ENCODE measurements at places on chromosomes 3 and 15.

- no peak for DNase-seq
Measured at GRCh38 chr15:81111018-81111417, 23.1 kb upstream of the CFAP161 start.

- DNase-seq, result no peak
Measured at GRCh38 chr15:92102395-92102755, 248.9 kb downstream of the SLCO3A1 start.

GRCh38 chr3:38521391-38521987 is 25.3 kb downstream of the EXOG start:
- peak; percentile 39 for DNase-seq

GRCh38 chr3:4977001-4977852 is 2.0 kb upstream of the BHLHE40 start:
- peak; percentile 73 for DNase-seq

DNA sequence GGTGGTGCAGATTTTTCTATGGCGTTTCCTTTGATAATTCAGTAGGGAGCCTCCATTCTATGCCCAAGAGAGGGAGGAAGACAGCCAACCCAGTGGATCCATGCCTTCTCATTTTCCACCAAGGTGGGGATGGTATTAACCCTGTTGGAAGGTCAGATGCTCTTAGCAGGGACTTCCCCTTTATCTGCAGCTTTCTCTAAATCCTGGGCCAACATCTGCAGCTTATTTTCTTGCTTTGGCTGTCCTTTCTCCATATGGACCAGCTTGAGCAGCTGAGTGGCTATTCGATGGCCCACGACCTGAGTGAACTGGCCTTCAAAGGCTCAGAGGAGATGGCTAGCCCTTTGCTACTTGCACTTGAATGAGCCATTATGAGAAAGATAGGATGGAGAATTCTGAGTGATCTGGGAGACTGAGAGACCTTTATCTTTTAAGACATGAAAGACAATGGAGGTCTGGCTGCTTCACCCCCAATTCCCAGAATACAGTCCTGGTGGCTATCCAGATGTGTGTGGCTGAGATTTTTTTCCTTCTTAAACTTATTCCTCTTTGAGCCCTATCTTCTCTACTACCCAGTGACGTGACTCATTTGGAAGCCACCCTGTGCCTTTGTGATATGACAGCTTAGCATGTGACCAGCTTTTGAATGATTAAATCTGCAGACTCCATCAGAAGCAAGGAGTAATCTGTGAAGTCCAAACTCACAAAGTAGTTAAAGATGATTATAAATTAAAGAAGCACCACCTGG is 39.6 kb upstream of the TRAK1 start:
- DNase-seq, result no peak

- no peak for DNase-seq
Measured at GRCh38 chr15:84879088-84879780, 5.2 kb upstream of the SLC28A1 start.

- no peak for DNase-seq
Measured at GRCh38 chr3:123130079-123130750, 63.4 kb downstream of the PDIA5 start.

All from foreskin melanocyte (primary cell).